ENCODE measurements at places on chromosomes 12 and 14.

GRCh38 chr14:53306267-53306721 lies 153.2 kb upstream of the DDHD1 start:
- peak; percentile 11 for DNase-seq

GRCh38 chr12:82877963-82878362 lies 191.3 kb downstream of the TMTC2 start:
- DNase-seq: no peak

- no peak for DNase-seq
Measured at GRCh38 chr14:56814519-56814959, 4.3 kb upstream of the OTX2 start.

DNA sequence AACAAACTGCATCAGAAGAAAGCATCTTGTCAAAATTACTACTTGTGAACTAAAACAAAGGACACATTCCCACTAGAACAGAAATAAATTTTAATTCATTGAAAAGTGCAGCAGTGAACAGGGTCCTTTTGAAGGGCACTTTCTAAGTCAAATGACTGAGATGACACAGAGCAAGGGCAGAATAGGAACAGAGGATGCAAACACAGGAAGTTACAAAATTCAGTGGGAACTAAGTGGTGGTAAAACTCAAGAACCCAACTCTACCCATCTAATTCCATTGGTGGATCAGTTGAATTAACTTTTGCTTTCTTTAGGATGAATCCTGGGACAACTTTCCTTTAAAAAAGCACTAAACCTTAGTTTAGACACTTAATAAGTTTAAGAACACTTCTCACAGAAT lies 45.8 kb downstream of the GNS start:
- no peak for DNase-seq

- DNase-seq: no peak
Measured at GRCh38 chr12:76346236-76346635, 2.0 kb downstream of the BBS10 start.

GRCh38 chr14:24372701-24373416 lies 4.9 kb downstream of the NFATC4 start:
- DNase-seq: no peak

GRCh38 chr14:54609576-54609975 lies 42.6 kb downstream of the SAMD4A start:
- DNase-seq: no peak

DNA sequence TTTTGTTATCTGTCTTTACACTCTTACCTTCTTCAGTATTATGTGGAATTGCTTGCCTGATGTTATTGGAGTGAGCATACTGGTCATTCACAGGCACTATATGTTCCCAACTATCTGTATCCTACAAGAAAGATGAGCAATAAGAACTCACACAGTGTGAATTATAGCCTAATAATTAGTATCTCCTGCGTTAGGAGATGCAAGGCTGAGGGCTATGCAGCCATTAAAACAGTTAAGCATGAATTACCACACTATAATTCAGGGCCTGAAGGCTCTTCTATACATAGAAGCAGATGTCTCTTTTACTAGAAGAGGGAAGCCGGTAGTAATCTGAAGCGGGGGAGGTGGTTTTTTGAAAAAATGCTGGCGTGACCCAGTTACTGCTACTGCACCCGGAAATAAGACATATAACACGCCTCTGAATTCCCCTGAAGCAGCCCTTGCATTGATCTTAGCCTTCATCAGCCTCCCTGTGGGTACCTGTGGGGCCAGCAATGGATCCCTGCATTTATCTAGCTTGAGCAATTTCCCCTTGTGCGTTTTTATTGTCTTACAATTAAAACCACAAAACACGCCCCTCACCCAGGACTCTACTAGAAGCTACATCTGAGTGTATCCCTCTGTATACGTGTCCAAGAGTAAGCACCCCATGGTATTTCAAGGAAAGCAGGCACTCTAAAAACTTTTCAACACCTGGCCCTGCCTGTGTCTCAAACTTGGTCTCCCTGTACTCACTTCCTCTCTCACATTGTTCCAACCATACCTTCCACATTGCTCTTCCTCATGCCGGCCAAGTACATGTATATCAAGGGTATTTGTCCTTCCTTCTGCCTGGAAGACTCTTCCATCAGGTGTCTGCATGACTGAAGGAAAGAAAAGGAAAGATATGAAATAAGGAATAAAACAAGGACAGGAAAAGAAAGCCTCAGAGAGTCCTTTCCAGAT lies 210.9 kb upstream of the ARID2 start:
- DNase-seq: peak; percentile 25

DNA sequence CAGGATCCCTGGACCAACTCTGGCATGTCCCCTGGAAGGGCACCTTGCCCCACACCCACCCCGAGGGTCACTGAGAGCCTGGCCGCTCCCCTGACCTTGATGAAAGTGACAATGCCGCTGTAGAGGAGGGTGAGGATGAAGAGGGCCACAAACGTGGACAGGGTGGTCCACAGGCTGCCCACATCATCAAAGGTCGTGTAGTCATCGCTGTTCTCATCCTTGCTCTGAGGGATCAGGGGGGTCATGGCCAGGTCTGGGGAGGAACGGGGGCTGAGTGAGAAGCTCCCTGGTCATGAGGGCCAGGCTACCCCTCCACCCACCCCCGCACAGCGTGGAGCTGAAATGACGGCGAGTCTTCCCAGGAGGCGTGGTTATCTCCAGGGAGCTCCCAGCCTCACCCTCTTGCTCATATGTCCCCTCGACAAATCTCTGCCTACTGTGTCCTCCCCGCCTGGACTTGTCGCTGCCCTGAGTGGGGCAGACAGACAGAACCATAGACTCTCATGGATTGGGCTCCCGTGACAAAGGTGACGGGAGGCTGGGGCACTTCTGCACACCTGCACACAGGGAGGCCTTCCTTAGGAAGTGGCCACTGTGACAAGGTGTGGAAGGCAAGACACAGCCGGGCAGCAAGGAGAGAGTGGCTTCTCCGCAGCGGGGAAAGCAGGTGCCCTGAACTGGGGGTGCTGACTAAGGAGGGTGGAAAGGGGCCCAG lies 311.1 kb downstream of the TMEM121 start:
- DNase-seq: no peak

DNA sequence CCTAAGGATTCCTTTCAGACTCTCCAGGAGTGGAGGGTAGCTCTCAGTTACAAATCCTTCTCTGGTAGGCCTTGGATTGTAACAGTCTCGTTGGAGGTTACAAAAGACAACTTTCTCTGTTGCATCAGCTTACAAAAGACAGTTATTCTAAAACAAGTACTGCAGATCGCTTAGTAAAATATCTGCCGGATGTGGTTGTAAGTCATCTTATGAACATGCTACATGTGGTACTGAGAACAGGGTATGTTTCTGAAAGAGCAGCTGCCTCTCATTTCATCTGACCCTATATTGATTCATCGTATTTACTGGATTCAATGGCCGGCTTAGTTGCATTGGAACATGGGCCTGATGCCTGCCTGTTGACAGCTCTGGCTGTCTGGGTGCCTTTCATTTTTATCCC lies 157.4 kb downstream of the PTCSC3 start:
- no peak for DNase-seq

- DNase-seq: no peak
Measured at GRCh38 chr12:53995002-53995377, 5.0 kb upstream of the HOXC9 start.

DNA sequence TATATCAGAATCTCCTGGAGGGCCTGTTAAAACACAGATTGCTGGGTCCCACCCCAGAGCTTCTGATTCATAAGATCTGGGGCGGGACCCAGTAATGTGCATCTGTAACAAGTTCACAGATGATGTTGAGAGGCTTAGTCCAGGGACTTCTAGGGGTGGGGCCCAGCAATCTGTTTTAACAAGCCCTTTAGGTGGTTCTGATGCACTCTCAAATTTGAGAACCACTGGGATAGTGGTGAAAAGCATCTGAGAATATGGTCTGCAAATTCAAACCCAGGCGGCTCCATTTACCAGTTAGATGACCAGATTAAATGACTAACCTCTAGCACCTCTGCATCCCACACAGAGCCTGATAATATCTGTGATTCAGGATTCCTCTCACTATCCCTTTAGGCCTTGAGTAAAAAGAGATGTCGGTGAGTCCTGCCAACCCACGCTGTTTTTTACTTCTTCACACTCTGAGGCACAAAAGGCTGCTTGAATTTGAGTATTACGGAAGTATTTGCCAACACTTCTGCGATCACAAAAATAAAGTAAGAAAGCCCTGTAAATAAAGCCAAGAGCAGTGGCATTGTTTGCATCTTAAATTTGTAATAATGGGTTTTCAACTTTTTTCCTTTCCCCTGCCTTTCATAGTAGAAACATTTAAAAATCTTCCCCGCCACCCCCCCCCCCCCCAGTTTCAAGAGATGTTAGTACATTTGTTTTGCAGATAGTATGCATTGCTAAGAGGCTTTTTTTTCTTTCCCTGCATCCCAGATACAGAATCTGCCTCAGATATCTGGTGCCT lies 1.8 kb upstream of the FRS2 start:
- no peak for DNase-seq

DNA sequence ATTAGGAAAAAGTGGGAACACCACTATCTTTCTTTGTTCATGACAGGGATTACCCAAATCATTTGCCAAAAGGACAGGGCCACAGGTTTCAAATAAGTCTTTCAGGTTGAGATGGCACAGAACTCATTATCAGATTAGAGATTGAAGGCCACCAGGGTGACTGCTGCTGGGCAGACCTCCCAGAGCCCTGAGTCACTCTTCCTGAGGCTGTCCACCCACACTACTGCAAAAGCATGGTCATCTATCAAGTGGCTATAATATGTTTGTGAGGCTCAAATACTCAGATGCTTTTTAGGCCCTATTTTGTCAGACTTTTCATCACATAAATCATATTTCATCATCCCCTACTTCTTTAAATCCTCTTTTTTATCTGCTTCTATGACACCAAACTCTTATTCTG lies 155.3 kb upstream of the CCDC196 start:
- DNase-seq: no peak

DNA sequence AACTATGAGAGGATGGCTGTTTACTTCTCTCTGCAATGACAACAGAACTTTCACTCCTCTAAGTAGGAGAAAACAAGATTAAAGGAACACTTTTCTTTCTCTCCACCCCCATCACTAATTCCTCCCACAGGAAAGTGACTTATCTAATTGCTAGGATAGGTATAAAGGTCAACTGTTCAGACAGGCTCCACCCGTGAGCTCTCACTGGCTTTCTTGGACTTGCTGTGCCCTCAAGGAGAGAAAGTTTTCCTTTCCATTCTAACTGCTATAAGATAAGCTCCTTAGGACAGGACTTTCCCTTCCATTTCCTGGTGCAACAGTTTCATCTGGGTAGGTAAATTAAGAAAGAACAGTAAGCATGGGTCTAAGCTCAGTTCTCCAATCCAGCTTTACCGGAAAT lies 4.8 kb downstream of the SLC41A2 start:
- no peak for DNase-seq

GRCh38 chr12:67813456-67813904 lies 164.9 kb downstream of the DYRK2 start:
- no peak for DNase-seq

DNA sequence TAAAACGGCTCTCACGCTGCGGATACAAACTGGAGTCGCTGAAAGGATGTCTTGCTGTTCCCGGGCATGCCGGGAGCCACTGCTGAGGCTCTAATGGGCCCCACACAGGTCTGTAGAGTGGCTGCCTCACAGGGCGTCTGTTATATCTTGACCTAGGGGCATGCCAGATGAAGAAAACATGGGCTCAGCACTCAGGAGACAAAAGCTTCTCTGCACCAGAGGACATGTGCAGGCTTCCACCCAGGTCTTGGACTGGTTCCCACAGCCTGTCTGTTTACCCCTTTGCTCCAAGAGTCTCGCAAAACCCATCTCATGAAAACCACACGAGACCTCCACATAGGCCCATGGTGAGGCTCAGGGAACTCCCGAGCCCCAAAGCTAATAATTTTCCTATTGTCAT lies 134.2 kb downstream of the RPS29 start:
- no peak for DNase-seq

DNA sequence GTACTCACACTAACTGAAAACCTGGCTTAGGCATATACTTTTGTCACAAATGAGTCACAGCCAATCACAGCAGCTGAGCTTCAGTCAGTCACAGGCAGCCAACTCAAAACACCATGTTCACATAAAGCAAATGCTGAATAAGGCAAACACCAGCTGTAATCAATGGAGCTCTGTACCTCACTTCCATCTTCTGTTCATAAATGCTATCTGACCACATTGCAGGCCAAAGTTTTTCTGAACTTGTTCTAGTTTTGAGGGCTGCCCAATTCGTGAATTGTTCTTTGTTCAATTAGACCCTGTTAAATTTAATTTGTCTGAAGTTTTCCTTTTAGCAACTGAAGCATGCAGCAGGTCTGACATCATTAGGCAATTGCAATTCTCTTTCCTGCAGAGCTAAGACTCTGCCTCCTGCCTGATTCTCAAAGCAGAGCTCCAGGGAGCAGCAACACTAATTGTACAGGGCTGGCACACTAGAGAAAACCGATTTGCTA lies 129.9 kb downstream of the WIF1 start:
- DNase-seq: no peak

DNA sequence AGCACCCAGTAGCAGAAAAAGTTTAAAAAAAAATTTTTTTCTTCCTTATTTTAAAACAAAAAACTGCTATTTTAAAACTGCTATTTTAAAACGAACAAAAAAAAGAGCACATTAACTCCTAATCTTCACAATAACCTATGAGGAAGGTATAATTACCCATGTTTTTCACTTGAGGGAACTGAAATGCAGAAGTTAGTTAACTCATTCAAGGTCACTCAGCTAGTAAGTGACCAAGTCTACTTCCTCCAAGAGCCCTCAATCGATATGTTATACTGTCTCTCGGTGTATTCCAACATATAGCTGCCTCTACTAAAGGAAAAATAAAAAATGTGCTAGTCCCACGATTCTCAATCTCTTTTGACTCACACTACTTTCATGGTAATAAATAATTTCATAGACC lies 7.8 kb downstream of the RPAP3 start:
- DNase-seq: no peak

- no peak for DNase-seq
Measured at GRCh38 chr12:88291498-88292131, 149.5 kb downstream of the TMTC3 start.

DNA sequence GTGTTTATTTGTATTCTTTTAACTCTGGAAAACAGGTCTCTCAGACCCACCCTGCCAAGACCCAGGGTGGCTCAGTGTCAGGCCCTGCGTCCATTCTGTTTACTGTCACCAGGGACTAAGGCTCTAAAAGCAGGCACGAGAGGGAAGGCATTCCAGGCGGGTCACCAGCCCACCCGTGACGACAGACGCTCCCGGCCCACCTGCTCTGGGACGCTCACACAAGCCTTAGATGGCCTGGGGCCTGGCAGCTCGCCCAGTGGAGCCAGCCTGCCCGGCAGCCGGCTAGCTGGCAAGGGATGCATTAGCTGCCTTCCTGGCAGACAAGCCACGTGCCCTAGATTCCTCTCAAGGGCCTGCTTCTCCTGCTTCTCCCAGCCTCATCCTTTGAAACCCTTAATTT lies 9.2 kb upstream of the NUAK1 start:
- no peak for DNase-seq

DNA sequence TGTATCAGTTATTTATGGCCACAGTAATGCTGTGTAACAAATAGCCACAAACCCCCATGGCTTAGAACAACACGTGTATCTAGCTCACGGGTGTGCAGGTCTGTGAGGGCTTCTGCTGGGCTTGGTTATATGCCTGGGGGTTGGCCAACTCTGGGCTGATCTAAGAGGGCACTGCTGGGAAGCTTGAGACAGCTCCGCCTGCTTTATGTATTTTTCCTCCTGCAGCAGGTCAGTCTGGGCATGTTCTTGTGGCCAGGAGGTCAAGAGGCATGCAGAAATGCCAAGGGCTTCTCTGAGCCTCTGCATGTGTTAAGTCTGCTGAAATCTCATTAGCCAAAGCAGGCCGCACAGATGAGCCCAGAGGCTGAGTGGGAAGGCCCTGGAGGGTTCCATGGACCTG lies 105.8 kb downstream of the ZNF664 start:
- DNase-seq: no peak

Data from stimulated activated CD8-positive, alpha-beta memory T cell treated with anti-CD3 and anti-CD28 coated beads, Interleukin-2, amount 100 ng/mL, for 1 hour (primary cell).